Inflammatory macrophage treated with lipopolysaccharide for 4 hours (primary cell): ENCODE measurements at places on chromosomes 6 and 20.

GRCh38 chr6:65719101-65719500, 12.1 kb upstream of the EYS start:
- no peak for DNase-seq

DNA sequence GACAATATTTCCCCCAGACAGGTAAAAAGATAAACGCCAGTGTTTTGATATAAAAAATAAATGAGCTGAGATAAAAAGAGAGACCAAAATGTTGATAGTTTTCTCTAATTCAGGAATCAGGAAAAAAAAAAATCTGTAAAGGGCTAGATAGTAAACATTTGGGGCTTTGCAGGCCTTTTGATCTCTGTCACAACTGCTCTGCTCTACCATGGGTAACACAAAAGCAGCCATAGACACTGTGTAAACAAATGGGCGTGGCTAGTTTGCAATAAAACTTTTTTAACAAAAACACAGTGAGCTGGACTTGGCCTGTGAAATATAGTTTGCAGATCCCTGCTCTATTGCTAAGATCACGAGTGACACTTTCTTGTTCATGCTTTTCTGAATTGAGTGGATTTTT, 219.1 kb upstream of the STXBP5 start:
- no peak for DNase-seq

DNA sequence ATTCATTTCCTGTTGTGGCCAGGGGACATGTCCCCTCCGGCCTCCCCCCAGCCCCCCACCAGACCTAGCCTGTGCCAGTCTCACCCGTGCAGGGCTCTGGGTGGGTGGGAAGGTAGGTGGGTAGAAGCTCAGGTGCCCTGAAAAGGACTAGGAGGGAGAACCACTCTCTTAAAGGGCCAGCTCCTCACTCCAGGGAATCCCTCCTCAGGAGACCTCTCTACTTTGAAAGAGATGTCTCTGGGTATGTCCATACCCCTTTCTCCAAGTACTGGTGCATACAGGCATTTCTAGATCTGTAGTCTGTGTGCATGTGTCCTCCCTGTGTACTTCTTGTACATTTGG, 60.8 kb upstream of the EPB41L1 start:
- DNase-seq, result no peak

- peak; percentile 21 for DNase-seq
These were observed 26.7 kb downstream of the IYD start for GRCh38 chr6:150395388-150396009.

DNA sequence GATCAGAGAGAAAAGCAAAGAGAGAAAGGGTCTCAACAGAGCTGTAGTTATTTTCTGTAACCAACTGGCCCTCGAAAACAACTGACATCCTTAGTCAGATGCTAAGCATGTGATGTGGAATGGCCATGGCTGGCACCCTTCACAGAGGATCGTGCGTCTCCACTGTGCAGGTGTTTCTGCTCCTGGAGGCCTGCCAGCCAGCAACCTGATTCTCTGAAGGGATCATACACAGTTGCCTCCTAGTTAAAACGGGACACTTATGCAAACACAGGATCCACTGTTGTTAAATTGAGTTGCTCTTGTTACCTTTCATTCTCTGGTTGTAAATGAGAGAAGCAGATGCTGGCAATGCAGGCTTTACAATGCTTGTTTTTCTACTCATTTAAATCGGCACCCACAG, 148.5 kb downstream of the HDGFL1 start:
- no peak for DNase-seq

DNA sequence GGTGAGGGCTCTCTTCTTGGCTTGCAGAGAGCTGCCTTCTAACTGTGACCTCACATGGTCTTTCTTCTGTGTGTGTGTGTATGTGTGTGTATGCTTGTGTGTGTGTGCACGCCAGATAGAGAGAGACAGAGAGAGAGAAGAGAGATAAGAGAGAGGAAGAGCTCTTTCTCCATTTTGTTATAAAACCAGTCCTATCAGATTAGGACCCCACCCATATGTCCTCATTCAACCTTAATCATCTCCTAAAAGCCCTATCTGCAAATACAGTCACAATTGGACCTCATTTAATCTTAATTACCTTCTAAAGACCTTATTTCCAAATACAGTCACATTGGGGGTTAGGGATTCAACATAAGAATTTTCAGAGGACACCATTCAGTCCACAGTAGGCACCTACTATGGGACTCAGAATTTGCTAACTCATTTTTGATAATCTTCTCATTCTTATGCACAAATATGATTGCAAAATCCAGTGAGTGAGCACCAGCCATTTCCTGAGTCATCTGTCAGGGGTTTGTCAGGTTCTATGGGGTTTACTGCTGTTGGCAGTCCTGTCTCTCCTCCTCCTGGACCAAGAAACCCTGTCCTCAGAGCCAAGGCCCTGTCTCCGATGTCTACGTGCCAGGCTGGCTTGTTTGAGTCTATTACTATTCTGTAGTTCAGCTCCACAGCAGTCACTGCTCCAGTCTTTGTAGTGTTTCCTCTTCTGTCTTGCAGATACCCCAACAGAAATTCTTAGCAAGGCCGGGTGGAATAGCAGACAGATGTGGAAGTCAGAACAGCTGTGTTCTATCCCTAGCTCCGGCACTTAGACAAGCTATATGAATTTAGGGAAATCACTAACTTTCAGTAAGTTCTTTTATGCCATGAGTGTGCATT, 59.0 kb upstream of the FAM184A start:
- peak; percentile 69 for DNase-seq
